ENCODE measurements at places on chromosomes 12 and 14.

- DNase-seq: peak; percentile 60
Measured at GRCh38 chr12:119589097-119589496, 4.5 kb upstream of the TMEM233 start.

DNA sequence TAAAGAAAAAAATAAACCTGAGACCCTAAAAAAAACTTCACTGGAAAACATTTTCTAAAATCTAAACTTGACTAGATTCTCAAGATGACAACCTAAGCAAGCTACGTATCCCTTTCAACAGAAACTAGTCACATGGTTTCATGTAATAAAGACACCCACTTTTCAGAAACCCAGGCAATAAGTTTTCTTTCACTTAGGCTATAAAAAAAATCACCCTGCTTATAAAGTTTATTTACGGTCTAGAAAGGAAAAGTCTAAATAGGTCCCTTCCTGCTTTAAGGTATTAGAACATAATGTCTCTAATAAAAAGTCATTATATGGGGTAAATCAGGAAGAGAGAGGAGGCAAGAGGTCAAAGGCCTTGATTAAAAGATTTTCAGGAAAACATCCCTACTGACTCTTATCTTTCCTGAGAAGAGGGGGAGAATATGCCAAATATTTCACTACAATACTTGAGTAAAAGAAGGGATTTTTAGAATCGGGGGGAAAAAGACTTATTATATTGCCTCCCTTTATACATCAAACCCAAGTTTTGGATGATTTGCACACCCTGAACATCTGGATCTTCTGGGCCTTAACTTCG lies 9.5 kb downstream of the CLIP1 start:
- DNase-seq: peak; percentile 19

GRCh38 chr14:35934499-35934898 lies 108.4 kb downstream of the BRMS1L start:
- no peak for DNase-seq

GRCh38 chr12:90572778-90573177 lies 382.2 kb downstream of the CCER1 start:
- DNase-seq: no peak

DNA sequence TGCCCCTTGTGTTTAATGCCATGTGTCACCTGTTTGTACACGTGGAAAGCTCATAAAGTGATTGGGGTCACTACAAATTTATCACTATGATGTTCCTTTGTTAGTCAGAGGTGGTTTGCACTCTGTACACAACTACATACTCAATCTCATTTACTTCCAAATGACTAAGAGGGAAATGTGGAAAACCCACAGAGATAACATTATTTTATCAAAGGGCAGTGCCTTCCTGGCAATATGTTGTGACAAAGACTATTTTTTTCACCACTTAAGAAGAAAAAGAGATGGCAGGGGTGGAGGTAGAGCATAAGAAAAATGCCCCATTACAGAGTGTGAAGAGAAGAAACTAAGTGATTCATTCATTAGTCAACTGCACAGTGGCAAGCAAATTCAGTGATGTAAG lies 1064.1 kb upstream of the FLRT2 start:
- no peak for DNase-seq

- DNase-seq: no peak
Measured at GRCh38 chr14:58444627-58445026, 17.1 kb downstream of the KIAA0586 start.

GRCh38 chr14:57930241-57930975 lies 64.5 kb upstream of the SLC35F4 start:
- DNase-seq: no peak
